ENCODE measurements at places on chromosomes 7 and 10.

- no peak for DNase-seq
These were observed 2.6 kb downstream of the PLEKHS1 start for GRCh38 chr10:113754125-113754524.

DNA sequence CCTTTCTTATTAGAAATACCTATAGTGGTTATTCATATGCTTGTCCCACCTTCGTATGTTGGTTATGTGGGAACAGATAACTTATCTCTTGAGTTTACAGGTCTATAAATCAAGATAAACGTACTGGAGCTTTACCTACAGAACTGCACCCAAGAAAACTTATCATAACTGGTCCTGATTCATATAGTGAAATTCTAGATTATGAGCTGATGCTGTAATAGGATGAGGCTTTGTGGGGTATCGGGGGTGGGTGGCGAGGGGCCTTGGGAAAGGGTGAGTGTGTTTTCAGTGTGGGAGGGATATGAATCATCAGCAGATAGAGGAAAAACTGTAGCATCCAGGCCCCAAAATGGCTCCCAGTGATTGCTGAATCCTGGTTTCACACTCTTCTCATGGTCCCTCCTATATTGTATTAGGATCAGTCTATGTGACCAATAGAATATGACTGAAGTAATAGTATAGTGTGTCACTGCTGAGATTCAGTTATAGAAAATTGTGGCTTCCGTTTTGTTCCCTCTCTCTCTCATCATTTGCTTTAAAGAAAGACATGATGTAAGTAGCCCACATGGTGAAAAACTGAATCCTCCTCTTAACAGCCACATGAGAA is 706.8 kb upstream of the LRRTM3 start:
- DNase-seq, result no peak

GRCh38 chr7:82805527-82805960 is 357.1 kb downstream of the PCLO start:
- DNase-seq, result no peak

- DNase-seq, result no peak
These were observed 74.6 kb downstream of the FAM13C start for GRCh38 chr10:59287587-59288255.

- no peak for DNase-seq
These were observed 42.1 kb upstream of the PCBD1 start for GRCh38 chr10:70930263-70931000.

- DNase-seq, result no peak
These were observed 4.6 kb downstream of the HABP2 start for GRCh38 chr10:113557424-113557862.

GRCh38 chr10:47165711-47166404 is 134.1 kb upstream of the GDF10 start:
- no peak for DNase-seq

GRCh38 chr7:94333810-94334209 is 60.9 kb upstream of the COL1A2 start:
- no peak for DNase-seq

DNA sequence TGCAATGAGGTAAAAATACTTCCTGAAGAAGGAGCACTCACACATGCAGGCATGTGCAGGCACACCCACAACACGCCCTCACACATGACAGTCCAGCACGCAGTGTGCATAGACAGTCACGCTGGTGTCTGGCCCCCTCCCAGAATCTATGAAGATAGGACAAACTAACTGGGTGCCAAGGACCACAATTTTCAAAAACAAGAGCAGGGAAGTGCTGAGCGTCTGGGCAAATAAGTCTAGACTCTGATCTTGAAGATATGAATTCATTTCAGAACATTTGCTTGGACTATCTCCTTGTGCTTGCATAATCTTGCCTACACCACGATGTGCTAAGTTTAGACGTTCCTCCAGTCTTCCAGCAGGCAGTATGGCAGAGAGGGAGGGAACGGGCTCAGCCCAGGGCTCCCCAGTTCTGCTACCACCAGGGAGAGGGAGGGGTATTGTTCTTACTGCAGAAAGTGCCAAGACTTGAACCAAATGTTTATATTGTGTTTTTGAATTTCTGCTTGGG is 276.5 kb upstream of the KLF6 start:
- DNase-seq, result no peak

- DNase-seq, result no peak
These were observed 399.9 kb downstream of the GATA3 start for GRCh38 chr10:8454357-8454756.

DNA sequence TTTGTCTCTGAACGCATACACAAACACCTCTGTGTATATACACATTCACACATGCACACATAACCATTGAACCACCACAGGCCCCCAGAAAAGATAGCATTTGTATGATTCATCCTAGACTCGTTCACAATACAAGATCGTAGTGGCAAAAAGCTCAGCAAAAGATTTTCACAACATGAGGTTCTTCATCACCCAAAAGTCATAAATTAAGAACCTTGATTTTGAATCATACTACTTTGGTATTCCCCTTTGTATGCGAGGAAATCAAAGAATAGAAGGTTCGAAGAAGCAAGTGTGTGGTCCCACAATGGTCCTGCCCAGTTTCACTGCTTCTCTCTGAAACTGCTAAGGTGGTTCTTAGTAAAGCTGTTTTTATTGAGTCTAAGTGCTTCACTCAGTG is 200.7 kb downstream of the CELF2 start:
- no peak for DNase-seq

- DNase-seq, result no peak
These were observed 1.3 kb upstream of the NMT2 start for GRCh38 chr10:15169555-15170401.

GRCh38 chr7:132053871-132054270 is 497.4 kb upstream of the PODXL start:
- no peak for DNase-seq

DNA sequence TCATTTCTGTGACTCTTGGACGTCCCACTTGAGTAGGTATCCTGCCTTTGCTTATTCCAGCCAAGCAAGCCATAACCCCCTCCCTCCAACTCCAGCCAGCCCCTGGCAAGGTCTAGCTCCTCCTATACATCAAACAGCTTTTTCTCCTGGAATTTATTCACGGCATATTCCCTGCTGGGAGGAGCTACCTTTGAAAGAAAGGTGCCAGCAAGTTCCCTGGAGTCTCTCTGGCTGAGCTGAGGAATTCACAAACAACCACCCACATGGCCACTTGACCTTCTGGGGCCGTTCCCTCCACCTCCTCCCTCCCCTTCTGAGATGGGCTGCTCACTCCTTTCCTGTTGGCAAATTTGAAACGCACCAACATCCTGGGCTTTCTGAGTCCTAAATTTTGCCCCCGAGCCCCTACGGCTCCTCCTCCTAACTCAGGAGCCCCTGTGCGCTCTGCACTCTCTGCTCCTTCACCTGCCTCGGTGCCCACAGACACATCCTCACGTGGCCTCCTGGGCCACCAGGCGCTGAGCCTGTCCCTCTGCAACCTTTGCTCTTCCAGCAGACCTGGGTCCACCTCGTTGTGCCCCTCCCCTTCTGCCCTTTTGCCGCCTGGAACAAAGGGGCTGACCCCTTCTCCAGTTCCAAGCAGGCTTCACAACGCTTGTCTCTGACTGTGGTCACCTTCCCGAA is 48.0 kb downstream of the HSPA12A start:
- DNase-seq, result no peak

- DNase-seq, result no peak
These were observed 16.9 kb upstream of the TSPAN14 start for GRCh38 chr10:80437227-80437626.

GRCh38 chr10:32413513-32413912 is 32.4 kb upstream of the CCDC7 start:
- DNase-seq, result no peak

- no peak for DNase-seq
These were observed 270.1 kb downstream of the ARL4A start for GRCh38 chr7:12957487-12957886.

DNA sequence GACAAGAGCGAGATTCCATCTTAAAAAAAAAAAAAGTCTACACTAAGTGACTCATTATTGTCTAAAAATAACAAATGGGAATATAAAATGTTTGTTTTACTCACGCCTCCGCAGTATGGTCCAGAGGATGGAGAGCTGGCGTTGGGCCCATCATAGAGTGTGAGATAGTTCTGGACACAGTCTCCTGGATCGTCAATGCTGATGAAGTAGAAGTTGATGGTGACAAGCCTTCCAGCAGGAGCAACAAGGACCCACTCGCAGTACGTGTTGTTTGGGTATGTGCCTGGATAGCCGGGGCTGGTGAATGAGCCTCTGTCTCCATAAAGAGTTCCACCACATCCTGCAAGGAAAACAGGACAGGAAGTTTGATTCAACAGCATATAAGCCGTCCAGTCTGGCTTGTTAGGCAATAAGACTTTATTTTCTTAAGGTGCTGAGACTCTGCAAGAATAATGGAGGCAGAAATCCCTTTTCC is 11.5 kb upstream of the RSU1 start:
- no peak for DNase-seq

DNA sequence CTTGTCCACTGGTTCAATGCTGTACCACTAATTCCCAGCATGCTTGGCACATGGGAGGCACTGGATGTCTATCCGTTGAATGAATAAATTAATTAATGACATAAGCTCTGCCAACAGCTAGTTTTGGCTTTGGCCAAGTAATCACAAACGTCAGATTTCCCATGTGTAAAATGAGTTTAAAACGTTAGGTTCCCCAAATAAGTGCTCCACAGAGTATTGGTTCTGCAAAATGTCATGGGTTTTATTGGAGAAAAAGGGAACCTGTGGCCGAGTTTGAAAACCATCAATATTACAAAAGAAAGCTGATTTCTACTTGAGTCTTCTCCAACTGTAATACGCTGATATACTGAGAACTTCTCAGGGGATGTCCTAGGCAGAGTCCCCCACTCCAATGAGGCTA is 23.2 kb downstream of the ELMO1 start:
- DNase-seq, result no peak

DNA sequence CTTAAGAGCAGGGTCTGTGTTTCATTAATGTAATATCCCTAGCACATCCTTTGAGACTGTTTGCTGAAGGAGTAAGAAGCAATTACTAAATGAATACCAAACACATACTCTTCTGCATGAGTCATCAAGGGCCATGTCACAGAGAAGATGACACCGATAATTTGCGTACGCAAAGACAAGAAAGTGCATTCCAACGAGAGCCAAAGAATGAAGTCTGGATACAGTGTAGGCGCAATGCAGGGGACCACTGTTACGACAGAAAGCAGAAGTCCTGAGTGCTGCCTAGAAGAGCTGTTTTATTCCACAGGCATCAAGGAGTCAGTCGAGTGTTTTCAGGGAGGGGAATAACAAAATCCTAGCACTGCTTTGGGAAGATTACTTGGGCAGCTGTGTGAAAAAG is 62.7 kb downstream of the VPS41 start:
- DNase-seq, result no peak

DNA sequence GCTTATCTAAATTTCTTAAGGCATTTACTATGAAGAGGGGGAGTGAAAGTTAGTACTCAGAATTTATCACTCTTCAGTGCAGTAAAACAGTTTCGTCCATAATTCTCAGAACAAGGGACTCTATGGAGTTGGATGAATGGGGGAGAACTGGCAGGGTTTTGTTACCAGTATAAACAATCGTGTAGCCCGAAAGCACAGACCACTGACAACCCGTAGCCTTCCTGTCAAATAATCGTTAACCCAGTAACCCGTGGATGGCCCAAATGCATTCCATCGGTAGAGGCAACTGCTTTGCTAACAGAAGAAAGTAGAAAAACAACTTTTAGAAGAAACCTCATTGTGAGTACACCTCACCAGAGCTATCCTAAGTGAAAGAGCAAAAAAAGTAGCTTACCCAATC is 583.9 kb downstream of the NXPH1 start:
- DNase-seq, result no peak

DNA sequence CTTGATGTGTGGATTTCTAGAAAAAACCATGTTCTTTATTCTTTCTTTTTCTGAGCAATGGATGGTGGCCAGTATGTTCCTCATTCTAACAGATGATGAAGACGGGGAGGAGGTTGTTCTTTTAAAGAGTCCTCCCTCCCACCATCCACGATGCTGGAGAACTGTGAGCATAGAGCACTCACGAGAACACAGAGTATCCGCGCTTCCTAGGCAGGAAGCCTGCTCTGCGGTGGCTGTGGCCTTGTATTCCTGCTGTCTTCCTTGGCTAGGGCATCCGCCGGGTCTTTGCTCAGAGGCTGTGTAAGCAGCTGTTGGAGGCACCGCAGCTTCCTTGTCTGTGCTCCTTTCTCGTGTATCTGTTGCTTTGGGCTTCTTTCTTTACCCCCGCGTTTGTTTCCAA is 214.2 kb downstream of the CCDC3 start:
- no peak for DNase-seq

GRCh38 chr10:37937864-37938263 is 38.6 kb downstream of the ZNF25 start:
- DNase-seq, result no peak

GRCh38 chr7:92613214-92613613 is 23.0 kb upstream of the FAM133B start:
- no peak for DNase-seq
